Kasumi-1 (cell line): ENCODE measurements at places on chromosomes 3 and 15.
A peak's percentile ranks its signal among the peaks of the same experiment; 100 is the strongest.

GRCh38 chr3:128482175-128482574 lies 10.8 kb downstream of the GATA2 start:
- no peak for DNase-seq

DNA sequence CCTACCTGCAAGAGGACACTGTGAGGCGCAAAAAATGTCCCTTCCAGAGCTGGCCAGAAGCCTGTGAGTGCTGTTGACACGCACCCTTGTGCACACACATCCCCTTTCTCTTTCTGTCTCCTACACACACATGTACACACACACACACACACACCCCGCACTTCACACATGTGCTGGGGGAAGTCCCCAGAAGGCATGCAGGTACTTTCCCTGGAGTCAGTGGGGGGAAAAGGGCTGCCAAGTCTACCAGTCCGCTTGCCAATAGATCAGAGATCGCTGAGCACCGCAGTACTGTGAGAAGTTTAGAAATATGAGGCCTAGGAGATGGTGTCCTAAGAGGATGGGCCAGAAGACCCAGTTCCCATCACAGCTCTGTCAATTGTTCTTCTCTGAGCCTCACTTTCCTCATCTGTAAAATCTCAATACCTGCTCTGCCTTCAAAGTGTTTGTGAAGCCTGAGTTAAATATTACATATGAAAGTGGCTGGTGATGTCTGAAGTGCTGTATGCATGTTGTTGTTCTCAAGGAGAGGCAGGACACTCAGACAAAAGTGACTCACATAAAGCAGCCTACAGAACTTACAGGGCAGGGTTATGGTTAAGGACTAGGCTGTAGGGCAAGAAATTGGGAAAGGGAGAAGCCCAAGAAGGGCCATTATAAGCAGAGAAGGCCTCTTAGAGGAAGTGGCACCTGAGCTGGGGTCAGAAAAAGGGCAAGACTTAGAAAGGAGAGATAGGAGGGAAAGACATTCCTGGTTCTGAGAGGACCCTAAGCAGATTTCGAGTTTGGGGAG lies 6.8 kb downstream of the IL17RE start:
- DNase-seq = no peak

- DNase-seq = no peak
Observed at GRCh38 chr15:73923488-73924164, 2.6 kb upstream of the LOXL1 start.

GRCh38 chr3:105714453-105714852 lies 154.4 kb downstream of the CBLB start:
- no peak for DNase-seq

DNA sequence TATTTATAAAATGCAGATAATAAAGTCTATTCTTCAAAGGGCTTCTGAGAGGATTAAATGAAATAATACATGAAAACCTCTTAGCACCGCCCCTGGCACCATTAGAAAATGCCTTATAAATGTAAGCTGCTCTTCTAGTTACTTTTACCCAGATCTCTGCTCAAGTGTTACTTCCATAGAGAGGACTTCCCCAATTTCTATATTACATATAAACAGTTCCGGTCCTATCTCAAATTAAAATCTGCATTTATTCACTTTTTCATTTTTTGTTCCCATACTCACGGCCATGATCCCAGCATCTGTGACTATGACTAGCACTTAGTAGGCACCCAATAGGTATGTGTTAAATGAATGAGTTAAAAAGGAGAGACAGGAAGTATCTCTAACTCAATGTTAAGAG lies 890.9 kb upstream of the CFAP20DC start:
- DNase-seq = peak; percentile 40

DNA sequence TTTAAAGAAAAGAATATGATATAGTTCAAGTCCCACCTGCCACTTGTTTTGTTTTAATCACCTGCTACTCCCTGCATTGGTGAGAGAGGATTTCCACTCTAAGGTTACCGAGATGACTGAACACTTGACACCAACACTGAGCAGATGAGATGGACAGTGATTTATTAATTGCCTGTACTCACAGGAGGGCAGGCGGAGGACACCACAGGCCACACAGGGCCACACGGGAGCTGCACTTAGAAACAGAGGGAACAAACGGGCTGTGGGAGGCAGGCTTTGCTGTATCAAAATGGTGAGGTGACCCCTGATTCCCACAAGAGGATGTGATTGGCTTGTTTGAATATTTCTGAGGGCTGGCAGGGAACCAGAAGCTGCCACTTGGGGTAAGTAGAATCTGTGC lies 10.8 kb downstream of the MINAR1 start:
- no peak for DNase-seq

- DNase-seq = no peak
Observed at GRCh38 chr15:61041886-61042285, 187.2 kb downstream of the RORA start.

DNA sequence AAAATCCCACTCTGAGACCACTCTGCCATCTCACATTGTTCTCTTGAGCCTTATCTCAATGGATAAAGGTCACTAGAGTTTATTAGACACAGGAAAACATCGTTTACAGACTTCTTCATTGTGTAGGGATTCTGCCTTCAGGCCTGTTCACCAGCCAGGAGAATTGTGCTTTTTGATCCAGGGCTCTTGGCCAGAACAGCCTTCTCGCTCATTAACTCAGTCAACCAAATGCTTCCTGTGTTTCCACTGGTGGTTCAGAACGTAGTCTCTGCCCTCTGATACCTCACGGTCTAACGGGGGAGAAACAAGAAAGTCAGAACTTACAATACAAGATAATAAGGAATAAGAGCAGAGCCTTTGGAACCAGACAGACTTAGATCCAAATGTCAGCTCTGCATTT lies 54.2 kb upstream of the TSEN2 start:
- no peak for DNase-seq

DNA sequence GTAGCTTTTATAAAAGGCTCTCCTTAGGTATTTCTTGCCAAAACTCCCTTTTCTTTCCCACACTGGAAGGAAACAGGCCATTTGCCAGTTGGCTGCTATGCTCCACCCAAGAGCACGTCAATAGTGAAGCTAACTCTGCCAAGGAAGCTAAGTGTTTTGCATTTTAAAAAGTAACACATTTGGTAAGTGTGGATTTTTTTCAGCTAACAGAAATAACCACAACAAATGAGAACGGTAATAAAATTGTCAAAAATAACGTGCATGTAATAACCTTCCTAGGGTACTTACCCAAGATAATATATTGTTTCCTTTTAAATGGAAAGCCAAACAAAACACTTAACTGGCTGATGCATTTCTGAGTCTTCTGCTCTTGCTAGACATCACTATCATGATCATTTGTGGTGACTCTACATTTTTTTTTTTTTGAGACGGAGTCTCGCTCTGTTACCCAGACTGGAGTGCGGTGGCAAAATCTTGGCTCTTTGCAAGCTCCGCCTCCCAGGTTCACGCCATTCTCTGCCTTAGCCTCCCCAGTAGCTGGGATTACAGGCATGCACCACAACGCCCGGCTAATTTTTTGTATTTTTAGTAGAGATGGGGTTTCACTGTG lies 4.6 kb downstream of the DPP8 start:
- DNase-seq = no peak

DNA sequence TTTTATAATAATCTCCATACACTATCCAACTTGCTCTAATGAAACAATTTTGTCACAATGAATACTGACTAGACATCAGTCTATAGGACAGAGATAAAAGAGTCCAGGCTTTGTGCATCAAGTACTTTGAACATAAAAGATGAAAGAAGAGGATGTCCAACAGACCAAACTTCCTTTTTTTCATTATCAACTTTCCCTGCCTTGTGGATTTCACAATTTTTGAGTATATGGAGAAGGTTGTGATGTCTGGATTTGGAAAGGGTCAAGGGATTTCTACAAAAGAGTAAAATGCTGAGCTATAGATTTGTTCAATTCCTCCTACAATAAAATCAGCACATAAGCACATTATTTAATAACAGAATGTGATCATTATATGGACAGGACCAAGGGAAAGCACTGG lies 25.7 kb downstream of the CD47 start:
- DNase-seq = no peak

DNA sequence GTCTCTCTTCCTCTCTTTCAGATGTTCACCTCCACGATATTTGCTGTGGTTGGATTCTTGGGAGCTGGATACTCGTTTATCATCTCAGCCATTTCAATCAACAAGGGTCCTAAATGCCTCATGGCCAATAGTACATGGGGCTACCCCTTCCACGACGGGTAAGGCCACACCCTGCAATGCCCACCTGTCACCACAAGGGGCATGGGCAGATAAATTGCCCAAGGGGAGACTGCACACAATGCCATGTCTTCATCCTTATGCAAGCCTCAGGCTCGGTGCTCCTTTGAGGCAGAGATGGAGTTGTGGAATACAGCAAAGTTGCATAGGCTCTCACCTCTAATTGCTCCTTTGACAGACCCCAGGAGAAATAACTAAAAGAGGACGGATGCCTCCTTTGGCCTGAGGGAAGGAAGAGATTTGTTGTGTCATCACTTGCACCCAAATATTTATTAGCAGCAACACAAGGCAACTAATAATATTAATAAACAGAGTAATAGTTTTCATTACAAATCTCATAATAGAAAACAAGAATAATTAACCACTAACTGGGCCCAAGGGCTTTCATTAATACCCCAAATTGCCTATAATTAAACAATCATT lies 13.2 kb downstream of the TM4SF4 start:
- peak; percentile 33 for DNase-seq

DNA sequence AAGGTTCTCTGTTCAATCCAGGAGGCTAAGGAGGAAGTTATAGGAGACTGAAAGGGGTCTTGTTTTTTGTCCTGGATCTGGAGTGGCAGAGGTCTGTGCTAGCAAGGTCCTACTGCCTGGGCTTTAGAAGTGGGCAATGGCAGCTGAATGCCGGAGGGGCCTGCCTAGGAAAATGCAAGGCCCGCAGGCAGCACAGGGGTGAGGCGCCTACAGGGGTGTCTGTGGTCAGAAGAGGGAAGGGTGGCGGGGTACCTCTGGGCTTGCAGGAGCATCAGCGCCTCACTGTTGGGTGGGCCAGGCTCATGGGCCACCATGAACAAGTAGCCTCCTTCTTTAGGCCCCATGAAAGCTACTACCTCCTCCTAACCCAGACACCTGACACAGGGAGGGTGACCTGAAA lies 175.4 kb downstream of the PEX5L start:
- no peak for DNase-seq

- DNase-seq = no peak
Observed at GRCh38 chr15:47588958-47589357, 128.3 kb upstream of the SEMA6D start.

DNA sequence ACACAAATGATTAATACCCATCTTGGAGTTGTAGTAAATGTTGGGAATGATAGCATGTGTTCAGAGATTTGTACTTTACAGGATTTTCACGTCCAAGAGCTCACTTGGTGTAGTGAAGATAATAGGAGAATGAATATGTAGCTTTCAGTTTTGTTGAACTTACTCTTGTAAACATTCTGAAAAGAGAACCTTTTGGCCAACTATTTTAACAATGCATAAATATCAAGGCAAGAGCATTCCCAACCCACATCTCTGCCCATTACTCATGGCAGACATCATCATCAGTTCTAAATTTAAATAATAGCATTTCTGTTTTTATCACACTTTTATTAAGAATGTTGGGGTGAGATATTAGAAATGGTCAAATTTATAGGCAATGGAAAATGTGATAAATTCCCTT lies 465.2 kb upstream of the TPRG1 start:
- DNase-seq = no peak

- no peak for DNase-seq
Observed at GRCh38 chr15:60708684-60709083, 229.7 kb upstream of the ICE2 start.

GRCh38 chr3:48370333-48370713 lies 1.7 kb upstream of the FBXW12 start:
- no peak for DNase-seq

DNA sequence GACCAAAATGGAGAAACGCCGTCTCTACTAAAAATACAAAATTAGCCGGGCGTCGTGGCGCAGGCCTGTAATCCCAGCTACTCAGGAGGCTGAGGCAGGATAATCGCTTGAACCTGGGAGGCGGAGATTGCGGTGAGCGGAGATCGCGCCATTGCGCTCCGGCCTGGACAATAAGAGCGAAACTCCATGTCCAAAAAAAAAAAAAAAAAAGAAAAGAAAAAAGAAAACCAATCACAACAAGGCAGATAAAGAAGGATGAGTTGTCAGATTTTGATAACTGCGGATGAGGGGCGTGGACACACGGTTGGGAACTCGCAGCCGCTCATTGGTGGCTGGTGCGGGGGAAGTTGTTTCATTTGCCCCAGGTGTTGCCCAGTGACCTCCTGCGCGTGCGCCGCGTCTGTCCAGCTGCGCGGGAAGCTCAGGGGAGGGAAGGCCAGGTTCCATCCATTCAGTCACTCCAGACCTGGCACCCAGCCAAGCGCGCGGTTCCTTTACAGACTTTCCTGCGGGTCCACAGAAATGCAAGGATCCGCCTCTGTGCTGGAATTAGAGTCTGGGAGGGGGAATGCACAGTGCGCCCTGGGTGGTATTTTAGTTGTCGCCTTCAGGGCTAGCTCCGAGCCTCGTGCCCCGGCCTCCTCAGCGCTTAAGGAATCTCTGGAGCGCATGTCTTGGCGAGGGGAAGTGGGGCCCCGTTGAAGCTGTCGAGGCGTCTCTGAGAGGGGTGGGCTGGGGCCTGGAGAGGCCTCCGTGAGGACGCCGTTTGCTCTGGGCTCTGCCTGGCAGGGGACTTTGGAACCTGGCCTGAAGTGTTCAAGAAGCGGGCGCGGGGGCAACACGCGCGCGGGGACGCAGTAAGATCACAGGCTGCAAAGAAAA lies 708 bp upstream of the GCHFR start:
- DNase-seq = no peak

- no peak for DNase-seq
Observed at GRCh38 chr3:84980011-84980410, 21.2 kb downstream of the CADM2 start.

- DNase-seq = no peak
Observed at GRCh38 chr15:95715116-95715903, 615.2 kb upstream of the NR2F2 start.

- no peak for DNase-seq
Observed at GRCh38 chr15:69718436-69718835, 265.8 kb downstream of the RPLP1 start.

DNA sequence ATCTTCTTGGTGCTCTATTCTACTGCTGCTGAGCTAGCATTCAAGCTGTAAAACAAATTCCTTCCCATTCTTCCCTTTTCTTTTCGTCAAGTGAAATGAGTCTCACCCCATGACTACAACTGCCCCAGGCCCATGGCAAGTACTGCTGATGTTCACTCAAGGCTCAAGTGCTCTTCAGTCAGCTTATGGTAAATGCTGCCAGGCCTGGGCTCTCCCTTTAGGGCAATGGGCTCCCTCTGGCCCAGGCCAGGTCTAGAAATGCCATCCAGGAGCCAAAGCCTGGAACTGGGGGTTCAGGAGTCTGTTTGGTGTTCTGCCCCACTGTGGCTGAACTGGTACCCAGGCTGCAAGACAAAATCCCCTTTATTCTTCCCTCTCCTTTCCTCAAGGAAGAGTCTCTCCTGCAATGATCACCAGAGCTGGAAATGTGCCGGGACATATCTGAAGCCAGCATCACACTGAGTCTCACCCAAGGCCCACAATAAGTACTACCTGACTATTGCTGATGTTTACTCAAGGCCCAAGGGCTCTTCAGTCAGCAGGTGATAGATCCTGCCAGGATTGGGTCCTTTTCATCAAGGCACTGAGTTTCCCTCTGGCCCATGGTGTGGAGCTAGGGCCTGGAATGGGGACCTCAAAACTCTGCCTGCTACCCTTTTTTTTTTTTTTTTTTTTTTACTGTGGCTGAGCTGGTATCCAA lies 205.0 kb upstream of the STAC start:
- no peak for DNase-seq

GRCh38 chr3:75001330-75001729 lies 386.9 kb upstream of the CNTN3 start:
- peak; percentile 40 for DNase-seq
